ENCODE measurements at places on chromosomes 11 and 22.

DNA sequence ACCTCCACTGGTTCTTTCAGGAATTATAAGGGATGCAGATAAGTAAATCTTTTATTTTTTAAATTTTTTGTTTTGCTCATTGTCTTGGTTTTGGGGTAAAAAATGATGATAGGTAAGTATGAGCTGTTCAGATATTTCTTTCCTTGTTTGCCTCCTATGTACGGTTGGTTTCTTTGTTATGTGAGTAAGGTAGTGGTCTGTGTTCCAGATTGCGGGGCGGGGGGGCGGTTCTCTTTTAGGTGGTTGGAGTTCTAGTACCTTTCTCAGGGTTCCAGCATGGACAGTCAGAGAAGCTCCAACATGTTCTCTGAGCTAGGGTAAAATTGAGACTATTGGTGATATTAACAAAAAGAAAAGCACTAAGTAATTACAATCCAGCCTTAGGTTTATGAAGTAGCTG, 2.4 kb downstream of the CTNND1 start:
- DNase-seq, result no peak

DNA sequence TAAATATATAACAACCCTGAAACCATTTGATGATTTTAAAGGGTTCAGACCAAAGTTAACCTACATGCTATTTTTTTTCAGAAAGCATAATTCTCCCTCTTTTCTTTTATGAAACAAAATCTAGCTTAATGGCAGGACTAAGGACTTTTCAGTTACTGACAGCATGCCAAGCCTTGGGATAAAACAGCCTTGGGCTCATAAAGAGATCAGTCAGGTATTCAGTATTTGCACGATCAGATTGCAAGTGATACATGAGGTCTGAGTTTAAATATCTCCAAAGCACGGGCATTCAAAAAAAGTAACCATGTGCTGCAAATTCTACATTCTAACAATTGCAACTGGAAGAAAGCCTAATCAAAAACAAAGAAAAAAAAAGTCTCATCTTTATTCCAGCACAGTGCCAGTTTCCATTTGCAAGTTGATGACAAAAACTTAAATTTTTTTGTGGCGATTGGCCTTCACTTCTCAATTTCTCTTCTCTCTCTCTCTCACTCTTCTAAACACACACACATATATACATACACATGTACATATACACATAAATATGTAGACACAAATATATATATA, 60.1 kb downstream of the CTSC start:
- DNase-seq, result no peak

DNA sequence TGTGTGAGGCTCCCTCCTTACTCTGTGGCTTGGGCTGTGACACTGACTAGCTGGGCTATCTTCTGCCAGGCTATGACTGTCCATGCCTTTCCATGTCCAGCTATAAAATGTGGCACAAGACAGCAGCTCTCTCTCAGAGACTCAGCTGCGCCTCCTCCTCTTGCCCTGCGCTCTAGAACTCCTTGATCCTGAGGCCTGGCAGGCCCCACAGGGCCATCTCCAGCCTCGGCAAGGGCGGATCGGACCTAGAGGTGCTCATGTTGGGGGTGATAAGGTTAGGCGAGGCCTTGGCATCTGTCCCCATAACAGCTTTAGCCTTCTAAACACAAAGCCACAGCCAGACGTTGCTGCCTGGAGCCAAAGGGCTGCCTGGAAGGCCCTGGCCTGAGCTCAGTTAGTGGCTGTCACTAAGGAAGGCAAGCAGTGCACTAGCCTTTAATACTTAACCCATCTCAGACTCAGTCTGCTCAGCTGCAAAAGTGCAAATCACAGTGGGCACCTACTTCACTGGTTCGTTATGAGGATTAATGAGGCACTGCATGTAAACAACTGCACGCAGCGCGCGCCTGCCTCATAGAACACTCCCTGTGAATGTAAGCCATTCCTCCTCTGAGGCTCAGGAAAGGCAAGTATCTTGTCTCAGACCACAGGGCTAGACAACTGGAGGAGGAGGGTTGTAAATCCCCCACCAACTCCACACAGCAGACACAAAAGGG, 1.2 kb downstream of the GUCD1 start:
- DNase-seq, result no peak

- DNase-seq, result no peak
Observed at GRCh38 chr11:115751243-115752015, 247.2 kb upstream of the CADM1 start.

DNA sequence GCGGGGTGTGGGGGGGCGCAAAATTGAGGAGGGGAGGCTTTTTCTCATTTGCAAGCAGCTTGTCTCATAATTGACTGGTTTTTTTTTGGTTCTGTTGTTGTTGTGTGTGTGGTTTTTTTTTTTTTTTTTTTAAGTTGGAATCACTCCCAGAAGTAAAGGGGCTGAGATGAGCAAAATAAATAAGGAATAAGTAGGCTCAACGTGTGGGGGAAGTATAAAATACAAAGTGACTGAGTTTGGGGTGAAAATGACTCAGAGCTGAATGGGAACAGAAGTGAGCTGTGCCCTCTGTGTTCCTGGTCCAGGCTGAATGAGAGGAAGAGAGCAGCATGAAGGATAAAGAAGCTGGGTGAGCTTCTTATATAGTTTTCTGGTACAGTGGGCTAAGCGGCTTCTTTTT, 90.0 kb downstream of the GRIK4 start:
- DNase-seq, result no peak
